ENCODE measurements at places on chromosomes 7 and 10. TPM values are rescaled to one million over a fixed set of nuclear protein-coding genes. Genes with fewer than 3 reads are reported as not detected.

STEAP1 gene
- 0.82 TPM for polyA plus RNA-seq

SPDYE8 gene
- polyA plus RNA-seq: not detected

PTER gene
- 3.4 TPM for polyA plus RNA-seq

IMMP2L gene
- 5.1 TPM for polyA plus RNA-seq

ITPRID1 gene
- not detected for polyA plus RNA-seq

GRCh38 chr10:32239769-32240168, 107.2 kb downstream of the EPC1 start:
- no peaks in the 10 kb centered on the region for H3K4me1 ChIP-seq
- H3K36me3 ChIP-seq: no peaks in the 10 kb centered on the region
- no peak overlapping the region for H3K4me3 ChIP-seq
- no peaks in the 10 kb centered on the region for H3K27me3 ChIP-seq

GRCh38 chr7:71329030-71329660, 197.2 kb downstream of the GALNT17 start:
- H3K27ac ChIP-seq: no peak overlapping the region
- DNase-seq: no peak
- H3K4me3 ChIP-seq: no peak overlapping the region
- H3K27me3 ChIP-seq: no peaks in the 10 kb centered on the region
- peaks cover 6% of the 10 kb centered on the region for H3K4me1 ChIP-seq

DNA sequence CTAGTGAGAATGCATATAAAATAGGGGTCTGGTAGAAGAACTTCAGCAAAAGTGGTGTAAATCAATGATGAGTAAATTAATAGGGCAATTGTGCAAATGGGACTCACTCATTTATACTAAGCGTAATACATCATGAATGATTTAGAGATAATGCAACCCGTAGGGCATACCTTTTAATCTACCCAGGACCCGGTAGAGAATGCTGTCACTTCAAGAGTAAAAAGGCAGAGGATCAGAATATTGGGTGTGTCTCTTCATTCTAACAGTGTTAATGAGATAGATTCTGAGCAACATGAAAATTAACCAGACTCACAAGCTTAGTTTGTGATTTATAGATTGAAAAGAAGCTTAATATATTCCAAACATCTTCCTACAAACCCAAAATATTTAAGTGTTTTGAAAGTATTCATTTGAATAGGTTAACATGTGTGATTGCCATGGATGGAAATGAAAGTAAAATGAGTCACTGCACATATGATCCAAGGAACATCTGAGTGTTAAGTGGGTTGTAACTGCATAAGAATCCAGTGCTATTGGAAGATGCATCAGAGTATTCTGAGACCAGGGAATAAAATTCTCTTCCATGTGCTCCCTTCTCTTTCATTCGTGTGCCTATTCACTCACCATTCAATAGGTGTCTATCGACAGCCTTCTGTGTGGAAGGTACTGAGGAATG, 690.6 kb downstream of the AUTS2 start:
- H3K27ac ChIP-seq: no peak overlapping the region
- H3K4me1 ChIP-seq: no peaks in the 10 kb centered on the region
- no peak for DNase-seq
- H3K27me3 ChIP-seq: no peaks in the 10 kb centered on the region

DNA sequence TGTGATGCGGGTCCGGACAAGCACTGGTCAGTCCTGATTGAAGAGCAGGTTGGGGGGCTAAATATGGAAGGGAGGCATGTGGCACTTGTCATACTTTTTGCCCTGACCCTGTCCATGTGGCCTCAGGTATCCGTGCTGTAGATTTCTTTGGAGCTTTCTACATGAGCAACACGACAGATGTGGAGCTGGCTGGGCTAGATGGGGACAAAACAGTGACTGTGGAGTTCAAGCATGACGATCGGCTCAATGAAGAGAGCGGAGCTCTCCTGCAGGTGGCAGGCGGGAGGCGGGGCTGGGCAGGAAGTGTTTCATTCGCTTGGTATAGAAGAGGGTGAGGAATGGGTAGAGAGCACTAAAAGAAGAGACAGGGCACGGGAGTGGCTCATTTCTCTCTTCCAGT, 13.0 kb upstream of the CHCHD1 start:
- peaks cover 17% of the 10 kb centered on the region for H3K4me1 ChIP-seq
- DNase-seq: no peak
- H3K27ac ChIP-seq: no peak overlapping the region
- no peaks in the 10 kb centered on the region for H3K27me3 ChIP-seq
- no peak overlapping the region for H3K4me3 ChIP-seq

- H3K27ac ChIP-seq: no peak overlapping the region
- DNase-seq: no peak
- H3K4me1 ChIP-seq: peaks cover 19% of the 10 kb centered on the region
- H3K4me3 ChIP-seq: no peak overlapping the region
Observed at GRCh38 chr10:93478873-93479272, 3.3 kb downstream of the MYOF start.

GRCh38 chr7:45021604-45022296, 21.7 kb downstream of the CCM2 start:
- H3K4me3 ChIP-seq: no peak overlapping the region
- H3K36me3 ChIP-seq: peaks cover 10% of the 10 kb centered on the region
- no peaks in the 10 kb centered on the region for H3K4me1 ChIP-seq
- H3K27me3 ChIP-seq: no peaks in the 10 kb centered on the region
- H3K27ac ChIP-seq: no peak overlapping the region

DNA sequence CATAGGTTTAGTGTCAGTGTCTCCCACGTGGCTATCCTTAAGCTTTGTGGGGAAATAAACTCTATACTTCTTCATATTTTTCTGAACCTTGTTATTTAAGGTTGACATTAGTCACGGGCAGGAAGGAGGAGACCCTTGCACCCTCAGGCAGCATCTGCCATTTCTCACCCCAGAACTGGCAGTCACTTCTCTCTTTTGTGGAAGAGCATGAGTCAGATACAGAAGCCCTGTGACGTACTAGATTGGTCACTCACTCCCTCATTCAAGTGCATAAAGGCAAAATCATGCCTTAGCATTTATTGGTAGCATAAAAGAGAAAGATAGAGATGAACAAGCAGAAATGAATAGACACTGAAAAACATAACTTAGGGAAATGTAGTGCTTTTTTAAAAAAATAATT, 206.0 kb upstream of the MDFIC start:
- H3K4me1 ChIP-seq: no peaks in the 10 kb centered on the region
- H3K27ac ChIP-seq: no peak overlapping the region
- no peaks in the 10 kb centered on the region for H3K36me3 ChIP-seq
- H3K4me3 ChIP-seq: no peak overlapping the region

GRCh38 chr10:84178160-84178609, 4.6 kb downstream of the GPR15LG start:
- no peak overlapping the region for H3K27ac ChIP-seq
- DNase-seq: no peak
- H3K36me3 ChIP-seq: no peaks in the 10 kb centered on the region

Measured in heart left ventricle (tissue), 16 donors.